ENCODE measurements at places on chromosomes 11 and 22.

- no peak for DNase-seq
Observed at GRCh38 chr11:86156397-86156955, 87.6 kb upstream of the PICALM start.

DNA sequence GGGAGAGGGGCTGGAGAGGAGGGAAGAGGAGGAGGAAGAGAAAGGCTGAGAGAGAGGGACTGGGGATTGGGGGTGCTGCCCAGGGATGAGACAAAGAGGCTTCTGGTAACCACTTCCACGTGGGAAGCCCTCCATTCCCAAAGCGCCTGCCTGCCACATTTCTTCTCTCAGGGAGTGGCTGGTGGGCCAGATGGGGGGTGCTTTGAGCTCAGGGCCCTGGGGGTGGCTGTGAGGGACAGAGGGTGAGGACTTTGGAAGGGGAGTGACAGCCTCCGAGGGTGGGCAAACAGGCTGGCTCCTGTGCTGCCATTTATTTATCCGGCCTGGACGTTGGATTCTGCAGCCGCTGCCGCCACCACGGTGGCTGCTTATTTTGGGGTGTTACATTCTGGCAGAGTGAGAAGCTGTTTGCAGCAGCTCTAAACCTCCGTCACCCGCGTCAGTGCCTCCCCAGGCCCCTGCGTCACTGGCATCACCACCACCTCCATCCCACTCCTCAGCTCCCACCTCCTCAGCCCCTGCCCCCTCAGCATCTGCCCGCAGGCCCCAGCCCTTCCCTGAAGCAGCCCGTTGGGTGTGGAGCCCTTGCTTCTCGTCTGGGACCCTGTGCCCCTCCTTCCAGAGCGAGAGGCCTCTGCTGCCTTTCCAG is 1.6 kb downstream of the RTN4RL2 start:
- no peak for DNase-seq

DNA sequence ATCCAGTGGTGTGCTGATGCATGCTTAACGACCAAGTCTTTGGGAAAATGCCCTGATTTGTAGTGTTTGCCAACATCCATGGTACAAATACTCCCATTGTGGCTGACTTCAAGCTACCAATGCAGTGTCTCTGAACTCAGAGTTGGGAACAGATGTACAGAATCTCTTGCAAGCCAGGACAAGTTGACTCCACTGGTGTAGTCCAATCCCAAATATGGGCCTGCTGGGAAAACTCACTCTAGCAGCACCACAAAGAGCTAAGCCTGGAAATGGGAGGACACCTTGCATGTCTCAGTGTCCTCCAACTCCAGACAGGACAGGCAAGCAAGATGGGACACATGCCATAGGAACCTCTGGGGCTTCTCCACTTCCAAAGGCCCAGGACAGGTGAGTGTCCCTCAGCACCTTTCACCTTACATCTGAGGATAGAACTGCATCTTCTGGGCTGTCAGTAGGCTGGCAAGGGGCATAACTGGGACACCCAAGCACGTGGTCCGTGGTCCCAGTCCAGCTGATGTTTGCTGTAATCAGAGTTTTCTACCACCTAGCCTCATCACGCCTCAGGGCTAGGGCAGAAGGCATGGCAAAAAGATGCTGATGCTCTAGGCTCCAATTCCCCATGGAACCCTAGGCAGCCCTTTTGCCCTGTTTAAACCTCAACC is 6.5 kb downstream of the LMO1 start:
- no peak for DNase-seq

GRCh38 chr22:21904250-21904789 is 36.9 kb upstream of the MAPK1 start:
- no peak for DNase-seq

DNA sequence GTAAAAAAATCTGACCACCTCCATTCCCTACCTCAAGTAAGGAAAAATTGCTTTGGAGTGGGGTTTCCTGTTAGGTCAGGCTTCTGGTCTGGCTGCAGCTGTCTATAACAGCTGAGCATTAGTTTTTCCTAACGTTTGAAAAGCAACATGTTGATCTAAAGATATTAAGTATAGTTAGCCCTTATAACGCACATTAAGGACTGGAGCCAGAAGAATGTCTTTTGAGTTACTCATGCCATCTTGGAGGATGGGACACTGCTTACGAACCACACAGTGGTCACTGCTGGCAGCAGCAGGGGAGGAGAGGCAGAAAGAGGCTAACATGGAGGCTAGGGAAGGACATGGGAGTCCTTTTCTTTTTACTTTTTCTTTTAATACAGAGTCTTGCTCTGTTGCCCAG is 44.1 kb upstream of the GDPD4 start:
- no peak for DNase-seq

DNA sequence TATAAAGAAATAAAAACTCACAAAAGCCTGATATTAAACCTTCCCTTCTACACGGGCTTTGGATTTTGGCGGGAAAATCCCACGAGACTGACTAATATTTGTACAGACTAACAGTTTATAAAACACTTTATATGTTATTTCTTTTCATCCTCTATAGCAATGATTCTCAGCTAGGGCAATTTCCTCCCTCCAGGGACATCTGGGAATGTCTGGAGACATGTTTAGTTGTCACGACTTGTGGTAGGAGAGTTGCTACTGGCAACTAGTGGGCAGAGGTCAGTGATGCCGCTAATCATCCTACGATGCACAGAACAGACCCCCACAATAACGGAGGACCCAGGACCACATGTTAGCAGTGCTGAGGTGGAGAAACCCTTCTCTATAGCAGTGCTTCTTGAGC is 304.8 kb upstream of the PITPNB start:
- DNase-seq, result no peak

DNA sequence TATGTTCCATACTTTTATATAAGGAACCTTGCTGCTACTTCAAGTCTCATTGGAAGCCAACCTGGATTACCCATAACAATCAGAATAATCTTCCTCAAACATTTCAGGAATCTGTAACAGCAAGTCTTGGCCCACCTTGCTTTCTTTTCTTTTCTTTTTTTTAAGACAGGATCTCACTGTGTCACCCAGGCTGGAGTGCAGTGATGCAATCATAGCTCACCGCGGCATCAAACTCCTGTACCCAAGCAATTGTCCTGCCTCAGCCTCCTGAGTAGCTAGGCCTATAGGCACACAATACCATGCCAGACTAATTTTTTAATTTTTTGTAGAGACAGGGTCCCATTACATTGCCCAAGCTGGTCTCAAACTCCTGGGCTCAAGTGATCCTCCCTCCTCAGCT is 29.3 kb upstream of the PRDM10 start:
- DNase-seq, result no peak

GRCh38 chr11:90288212-90288821 is 65.5 kb upstream of the CHORDC1 start:
- DNase-seq, result no peak

DNA sequence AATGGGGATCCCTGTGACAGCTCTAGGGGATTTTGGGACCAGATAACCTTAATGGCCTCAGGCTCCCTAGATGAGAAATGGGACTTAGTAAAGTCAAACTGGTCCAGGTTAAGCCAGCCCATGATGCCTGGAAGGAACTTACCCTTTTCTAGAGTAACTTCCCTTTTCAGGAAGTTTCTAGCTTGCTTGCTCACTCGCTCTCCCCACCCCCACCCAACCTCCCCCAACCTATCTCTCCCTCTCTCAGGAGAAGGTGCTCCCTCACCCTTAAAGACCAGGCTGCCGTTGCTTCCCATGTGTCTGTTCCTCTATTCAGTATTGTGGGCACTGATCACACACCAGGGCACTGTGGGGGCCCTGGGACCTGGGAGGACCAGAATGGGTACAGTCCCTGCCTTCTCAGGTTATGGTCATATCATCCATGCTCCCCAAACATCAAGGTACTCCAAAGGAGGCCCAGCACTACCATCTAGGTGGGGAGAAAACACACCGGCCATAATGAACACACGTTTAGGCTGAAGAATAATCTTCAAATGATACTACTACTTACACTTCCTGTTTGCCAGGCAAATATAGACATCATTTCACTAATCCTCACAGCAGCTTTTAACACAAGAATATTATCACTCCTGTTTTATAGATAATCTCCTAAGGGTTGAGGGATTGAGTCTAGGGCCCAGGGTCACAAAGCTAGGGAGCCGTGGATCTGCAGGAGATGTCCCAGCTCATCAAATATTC is 18.2 kb downstream of the KCNQ1OT1 start:
- DNase-seq, result no peak

DNA sequence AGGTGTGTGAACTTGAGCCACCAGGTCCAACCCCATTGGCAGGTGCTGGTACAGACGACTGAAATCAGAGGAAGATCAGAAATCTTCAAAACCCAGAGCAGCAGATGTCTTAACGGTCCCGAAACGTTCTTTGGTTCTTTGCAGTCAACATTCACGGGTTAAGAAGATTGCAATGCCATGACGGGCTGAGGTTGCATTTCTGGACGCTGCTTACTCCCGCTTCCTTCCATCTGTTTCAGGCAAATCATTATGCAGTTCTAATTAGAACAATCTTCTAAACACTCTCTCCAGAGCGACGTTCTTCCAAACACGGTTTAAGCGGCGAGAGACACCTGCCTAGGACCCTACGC is 492 bp upstream of the LUZP2 start:
- no peak for DNase-seq

DNA sequence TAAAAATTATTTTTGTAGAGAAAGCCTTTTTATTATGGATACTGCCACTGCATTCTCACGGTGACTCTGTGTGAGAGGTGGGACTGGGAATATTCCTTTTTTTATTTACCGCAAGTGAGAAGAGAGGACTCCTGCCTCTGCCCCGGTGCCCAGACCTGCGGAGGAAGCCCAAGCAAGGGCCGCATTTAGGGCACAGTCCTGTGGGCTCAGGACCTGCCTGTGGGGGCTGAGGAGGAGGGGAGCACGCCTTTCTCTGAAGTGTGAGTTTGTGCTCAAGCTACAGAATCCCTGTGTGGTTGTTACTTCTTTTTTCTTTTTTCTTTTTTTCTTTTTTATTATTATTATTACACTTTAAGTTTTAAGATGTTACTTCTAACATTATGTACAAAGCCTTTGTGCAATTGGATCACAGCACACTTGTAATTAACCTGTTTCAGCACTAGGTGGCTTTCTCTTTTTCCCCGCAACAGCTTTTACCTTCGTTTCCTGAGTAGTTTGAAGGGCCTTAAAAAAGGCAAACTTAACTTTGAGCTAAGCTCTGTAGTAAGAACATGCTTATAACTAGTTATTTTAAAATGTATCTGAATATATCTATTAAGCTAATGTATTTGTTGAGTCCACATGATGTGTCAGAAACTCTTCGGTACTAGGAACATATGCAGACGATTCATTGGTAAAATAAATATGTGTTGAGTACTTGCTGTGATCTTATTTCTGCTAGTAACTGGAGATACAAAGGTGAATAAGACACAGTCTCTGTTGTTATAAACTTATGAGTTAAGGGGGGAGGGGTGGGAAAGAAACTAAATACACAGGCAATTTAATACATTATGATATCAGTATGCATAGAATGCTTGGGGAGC is 18.3 kb downstream of the AMOTL1 start:
- DNase-seq, result no peak

- no peak for DNase-seq
Observed at GRCh38 chr11:80844110-80844819, 1403.4 kb upstream of the TENM4 start.

DNA sequence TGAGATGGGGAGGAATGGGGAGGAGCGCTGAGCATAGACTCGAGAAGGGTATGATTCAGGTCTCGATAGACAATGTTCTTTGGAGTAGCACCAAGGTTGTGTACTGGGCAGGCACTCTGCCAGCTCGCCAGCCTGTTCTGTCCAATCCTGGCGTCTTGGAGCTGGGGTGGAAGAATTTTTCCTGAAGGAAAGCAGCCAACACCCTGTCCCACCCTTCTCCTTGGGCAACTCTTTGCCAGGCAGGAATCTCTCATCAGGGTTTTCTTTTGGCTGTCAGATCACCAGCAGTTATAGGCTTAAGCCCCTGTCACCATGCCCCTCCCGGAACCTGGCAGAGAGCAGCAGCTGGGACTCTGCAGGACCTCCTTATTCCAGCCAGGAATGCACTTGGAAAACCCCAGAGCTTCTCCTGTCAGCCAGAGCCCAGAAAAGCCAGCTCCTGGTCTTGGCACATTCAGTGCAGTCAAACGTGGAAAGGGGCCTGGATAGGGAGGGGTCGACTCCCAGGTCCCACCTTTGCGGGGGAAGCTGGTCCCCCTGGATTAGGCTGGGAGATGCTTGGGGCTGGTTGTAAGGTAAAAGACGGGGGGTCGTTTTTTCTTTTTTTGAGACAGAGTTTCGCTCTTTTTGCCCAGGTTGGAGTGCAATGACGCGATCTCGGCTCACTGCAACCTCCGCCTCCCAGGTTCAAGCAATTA is 14.4 kb upstream of the SPTBN2 start:
- DNase-seq, result no peak

DNA sequence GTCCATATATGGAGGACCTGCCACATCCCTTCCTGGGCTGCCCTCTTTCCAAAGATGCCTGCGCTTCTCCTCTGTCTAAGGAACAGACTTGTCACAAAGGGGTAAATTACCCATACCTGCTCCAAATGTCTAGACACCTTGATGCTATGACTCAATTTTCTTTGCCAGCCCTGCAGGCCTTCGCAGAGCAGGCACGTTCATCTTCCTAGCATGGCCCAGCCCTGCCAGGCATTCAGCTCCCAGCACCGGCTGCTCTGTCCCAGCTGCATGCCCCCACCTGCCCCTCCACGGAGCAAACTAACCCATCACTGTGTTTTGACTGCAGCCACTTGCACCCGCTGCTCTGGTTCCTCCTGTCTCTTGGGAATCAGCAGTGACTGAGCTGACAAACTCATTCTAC is 526.1 kb downstream of the MIAT start:
- no peak for DNase-seq

DNA sequence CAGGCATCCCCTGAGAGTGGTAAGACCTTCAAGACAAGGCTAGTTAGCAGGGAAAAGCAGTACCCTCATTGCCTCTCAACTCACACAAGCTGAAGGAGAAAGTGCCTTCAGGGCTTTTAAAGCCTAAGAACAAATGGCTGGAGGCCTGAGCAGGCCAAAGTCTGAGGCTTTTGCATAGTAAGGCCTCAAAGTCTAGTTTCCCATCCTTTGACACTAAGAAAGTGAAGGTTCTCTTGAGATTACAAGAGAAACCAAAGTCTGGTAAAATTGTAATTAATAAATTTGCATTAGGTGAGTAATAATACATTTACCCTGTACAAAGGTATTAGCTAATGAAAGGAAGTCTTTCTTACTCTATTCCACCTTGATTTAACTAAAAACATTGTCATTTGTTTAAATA is 47.0 kb upstream of the CCDC89 start:
- no peak for DNase-seq

DNA sequence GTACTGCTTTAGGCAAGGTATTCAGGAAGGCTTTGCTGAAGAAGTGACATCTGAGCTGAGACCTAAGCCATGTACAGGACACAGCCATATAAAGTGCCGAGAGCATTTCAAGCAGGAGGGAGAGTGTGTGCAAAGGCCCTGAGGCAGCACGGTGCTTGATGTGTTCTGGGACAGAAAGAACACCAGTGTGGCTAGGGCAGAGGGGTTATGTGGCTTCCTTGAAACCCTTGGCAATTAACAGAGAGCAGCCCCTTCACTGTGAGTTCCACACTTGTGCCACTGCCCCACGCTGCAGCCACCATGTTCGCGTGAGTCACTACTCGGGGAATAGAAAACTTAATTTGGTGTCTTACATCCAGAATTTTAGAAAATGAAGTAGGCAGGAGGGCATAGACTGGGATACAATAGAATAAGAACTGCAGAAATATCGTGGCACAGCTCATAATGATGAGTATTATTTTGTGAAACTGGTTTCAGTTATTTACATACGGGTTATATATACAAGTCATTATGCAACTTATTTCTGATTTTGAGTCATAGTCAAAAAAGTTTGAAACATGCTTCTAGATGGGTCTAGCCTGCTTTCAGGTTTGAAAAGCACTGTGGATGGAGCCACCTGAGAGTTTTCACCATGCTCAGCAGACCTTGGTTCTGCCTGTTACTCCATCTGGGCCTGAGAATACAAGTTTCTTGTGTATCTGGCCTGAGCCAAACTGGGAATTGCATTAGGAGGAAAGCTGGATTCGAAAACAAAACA is 11.8 kb downstream of the IL10RA start:
- DNase-seq, result no peak
